CD4-positive, alpha-beta T cell treated with Interferon alpha-2 for 1 hour (primary cell): ENCODE measurements at places on chromosomes 3 and 15.

DNA sequence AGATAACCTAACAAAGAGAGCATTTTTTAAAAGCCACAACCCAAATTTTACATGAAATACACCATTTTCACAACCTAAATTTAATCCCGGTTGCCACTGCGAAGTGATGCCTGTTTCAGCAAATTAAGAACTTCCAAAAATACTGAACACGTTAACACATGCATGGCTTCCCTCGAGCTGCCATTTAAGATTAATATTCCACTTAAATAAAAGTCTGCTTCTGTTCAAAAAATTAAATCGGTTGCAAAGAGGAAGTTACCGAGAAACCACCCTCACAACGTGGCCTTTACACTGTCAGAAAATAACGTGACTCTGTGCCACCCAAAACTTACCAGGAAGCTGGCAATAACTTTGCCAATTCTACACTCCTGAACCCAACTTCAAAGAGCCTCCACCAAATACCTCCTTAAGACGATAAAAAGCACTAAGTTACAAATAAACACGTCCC, 1.2 kb downstream of the TBL1XR1 start:
- peak; percentile 45 for DNase-seq

DNA sequence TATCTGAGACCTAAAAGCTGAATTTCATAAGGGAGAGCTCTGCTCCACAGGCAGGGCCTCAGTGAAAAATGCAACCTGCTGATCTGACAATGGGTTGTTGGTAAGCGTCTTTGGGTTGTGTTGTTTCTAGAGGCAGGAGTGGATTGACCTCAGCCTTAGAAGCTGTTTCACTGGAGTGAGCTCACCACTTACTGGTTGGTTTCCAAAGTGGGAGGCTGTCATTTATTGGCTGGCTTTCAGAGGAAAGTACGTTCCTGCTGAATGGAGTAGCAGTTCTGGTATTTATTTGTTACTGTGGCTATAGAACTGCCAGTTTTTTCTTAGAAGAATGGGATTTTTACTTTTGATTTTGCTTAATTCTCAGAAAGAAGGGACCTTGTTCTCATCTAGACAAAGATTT, 29.3 kb upstream of the COL6A5 start:
- no peak for DNase-seq

GRCh38 chr3:99877031-99877579, 59.4 kb downstream of the CMSS1 start:
- DNase-seq = no peak

DNA sequence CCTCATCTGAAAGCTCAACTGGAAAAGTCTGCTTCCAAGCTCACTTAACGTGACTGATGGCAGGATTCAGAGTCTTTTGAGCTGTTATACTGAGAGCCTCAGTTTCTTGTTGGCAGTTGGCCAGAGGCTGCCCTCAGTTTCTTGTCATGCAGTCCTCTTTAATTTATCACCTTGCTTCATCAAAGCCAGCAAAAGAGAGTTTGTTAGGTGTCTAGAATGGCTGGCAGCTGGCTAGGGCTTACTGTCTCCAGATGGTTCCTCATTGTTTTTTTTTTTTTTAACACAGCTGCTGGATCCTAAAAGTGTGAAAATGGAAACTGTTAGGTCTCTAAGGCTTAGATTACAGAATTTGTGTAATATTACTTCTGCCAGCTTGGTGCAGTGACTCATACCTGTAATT, 310.6 kb downstream of the PDCD6IP start:
- DNase-seq = no peak

DNA sequence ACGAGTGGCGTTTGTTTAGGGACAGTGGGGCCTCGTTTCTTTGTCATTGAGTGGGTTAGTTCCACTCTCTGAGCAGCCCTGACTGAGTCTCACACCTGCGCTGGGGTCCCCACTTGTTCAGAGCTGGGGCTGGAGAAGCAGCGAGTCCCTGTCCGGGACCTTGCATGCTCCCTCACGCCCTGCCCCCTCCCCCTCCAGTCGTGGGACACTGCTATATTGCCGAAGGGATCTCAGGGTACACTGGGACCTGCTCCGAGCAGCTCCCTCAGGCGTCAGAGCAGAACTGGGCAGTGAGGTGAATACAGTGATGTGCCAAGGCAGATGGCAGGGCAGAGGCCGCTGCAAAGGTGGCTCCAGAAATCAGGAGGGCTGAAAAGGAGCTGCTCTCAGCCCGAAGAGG, 59.9 kb upstream of the KLF13 start:
- no peak for DNase-seq

GRCh38 chr3:174857301-174857700, 1.8 kb upstream of the NAALADL2 start:
- no peak for DNase-seq

- DNase-seq = no peak
Measured at GRCh38 chr3:149152420-149152819, 23.0 kb downstream of the HPS3 start.
